ENCODE measurements at places on chromosomes 6 and 20. TPM values are rescaled to one million over a fixed set of nuclear protein-coding genes. Genes with fewer than 3 reads are reported as not detected.

GRCh38 chr6:128487055-128487454, 33.3 kb downstream of the PTPRK start:
- no peak for DNase-seq

GRCh38 chr20:60963146-60963545, 288.9 kb upstream of the CDH4 start:
- no peak for DNase-seq

DNA sequence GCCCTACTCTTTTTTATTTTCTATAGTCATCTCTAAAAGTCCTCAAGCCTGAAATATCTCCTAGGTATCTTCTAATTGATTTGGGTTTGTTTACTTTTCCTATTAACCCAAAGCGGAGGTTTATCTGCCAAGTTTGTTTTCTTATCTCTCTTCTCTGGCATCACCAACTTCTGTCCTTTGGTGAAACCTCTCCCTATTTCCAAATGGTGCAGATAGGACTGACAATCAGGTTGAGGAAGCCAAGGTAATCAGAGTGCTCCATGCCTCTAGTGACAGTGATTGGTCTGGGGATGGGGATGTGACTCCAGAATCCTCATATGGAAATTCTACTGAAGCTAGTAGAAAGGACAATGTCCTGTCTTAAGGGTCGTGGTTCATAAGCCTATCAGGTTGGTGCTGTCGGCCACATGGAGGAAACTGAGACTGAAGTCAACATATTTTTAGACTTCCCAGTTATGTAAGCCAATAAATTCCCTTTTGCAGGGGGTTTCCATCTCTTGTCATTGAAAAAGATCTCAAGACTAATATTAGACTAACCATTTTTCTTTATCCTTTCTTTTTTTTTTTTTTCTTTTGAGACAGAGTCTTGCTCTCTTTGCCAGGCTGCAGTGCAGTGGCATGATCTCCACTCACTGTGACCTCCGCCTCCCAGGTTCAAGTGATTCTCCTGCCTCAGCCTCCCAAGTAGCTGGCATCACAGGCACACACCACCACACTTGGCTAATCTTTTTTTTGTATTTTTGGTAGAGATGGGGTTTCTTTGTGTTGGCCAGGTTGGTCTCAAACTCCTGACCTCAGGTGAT, 28.0 kb downstream of the KIF6 start:
- no peak for DNase-seq

- peak; percentile 64 for DNase-seq
Measured at GRCh38 chr6:7108196-7108963, 619 bp downstream of the RREB1 start.

The SLC2A10 gene
- 23.4 TPM for total RNA-seq

DNA sequence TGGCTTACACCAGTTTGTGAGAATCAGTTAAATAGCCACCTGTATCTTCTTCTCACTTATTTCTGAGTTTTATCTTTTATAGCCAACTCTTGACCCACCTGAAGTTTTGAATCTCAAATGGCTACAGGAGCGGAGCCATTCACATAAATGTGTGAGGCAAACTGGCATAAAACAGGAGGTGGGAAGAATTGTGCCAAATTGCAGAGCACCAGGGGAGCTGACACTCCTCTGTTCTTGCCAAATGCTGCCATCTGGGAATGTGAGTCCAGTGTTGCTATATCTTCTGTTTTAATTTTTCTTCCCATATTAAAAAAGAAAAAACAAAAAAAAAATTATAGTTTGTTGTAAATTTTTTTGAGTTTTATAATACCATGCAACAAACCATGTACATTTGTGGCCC, 17.0 kb upstream of the RNF146 start:
- no peak for DNase-seq

The MTCH1 gene
- total RNA-seq = 257 TPM

- no peak for DNase-seq
Measured at GRCh38 chr20:48209102-48209501, 423.8 kb upstream of the SULF2 start.

GRCh38 chr20:57080796-57081195, 185.6 kb downstream of the BMP7 start:
- peak; percentile 97 for DNase-seq

DNA sequence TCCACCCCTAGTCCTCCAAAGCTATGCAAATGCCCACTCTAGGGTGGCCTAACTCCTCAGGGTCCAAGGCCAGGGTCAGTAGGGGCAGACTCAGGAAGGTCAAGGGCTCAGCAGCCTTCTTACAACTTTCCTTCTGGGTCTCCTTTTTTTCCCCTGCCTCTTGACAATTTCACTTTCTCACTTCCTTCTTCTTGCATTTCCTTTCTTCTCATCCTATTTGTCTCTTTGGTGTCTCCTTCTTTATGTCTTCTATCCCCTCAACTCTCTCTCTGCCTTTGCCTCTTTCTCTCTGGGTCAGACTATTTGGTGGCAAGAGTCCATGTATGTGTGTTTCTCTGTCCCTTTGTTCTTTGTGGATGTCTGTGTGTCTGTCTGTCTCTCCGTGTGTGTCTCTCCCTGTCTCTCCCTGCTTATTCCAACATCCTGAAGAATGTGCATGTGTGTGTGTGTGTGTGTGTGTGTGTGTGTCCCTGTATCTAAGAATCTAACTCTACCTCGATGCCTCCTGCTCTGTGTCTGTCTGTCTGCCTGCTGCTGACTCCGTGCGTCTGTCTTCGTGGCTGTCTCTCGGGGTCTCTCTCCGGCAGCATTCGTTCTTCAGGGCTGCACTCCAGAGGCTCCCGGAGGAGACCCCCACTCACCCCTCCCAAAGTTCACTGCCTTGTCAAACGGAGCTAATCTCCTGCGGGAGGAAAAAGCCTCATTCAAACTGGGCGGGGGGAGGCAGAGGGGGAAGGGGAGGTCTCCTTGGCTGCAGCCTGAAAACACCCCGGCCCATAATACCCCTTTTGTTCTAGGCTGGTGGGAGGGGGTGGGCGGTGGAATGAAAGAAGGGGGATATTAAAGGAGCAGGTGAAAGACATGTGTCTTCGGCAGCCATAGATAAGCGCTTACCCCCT, 51.7 kb upstream of the FOXP4 start:
- DNase-seq = no peak

- no peak for DNase-seq
Measured at GRCh38 chr6:165404697-165405096, 95.3 kb upstream of the C6orf118 start.

The LY6G6D gene
- total RNA-seq = not detected

- no peak for DNase-seq
Measured at GRCh38 chr6:127481111-127481510, 21.9 kb upstream of the KIAA0408 start.

GRCh38 chr6:121309768-121310469, 24.4 kb downstream of the TBC1D32 start:
- peak; percentile 3 for DNase-seq

The CEBPB gene
- total RNA-seq = 36.7 TPM

DNA sequence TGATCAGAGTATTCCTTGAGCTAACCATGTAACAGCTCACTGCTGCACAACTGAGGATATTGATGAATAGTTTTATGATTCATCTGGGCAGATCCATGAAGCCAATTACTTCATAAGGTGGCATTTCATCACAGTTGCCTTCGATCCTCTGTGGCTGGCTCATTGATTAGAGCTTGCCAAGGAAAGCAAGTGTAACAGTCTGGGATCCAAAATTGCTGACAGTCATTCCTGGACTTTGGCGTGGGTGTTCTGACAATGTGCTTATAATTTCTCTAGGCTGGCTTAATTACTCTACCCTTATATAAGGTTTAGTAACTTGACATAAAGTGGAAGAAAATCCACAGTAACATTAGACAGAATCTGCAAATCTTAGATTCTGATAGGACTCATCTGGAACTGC, 551.3 kb upstream of the CDH4 start:
- no peak for DNase-seq

The TENT5A gene
- total RNA-seq = 15.5 TPM

The FABP7 gene
- total RNA-seq = 1.4 TPM

The SNRPB gene
- total RNA-seq = 1,182 TPM

DNA sequence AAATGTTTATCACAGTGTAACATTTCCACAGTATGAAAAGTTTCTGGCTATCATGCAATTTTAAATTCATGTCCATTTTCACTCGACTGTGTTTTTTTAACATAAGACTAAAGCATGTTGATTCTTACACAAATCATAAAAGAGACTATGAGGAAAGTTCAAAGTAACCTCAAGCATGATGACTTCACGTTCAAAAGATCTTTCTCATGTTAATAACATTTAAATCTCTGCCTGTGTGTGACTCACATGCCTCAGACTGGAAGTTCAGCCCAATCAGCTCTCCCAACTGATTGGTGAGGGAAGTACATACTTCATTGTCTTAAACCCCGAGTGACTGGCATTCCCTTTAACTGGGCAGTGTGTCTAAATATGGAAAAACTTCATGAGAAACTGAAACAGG, 37.4 kb downstream of the ATXN1 start:
- DNase-seq = peak; percentile 93

DNA sequence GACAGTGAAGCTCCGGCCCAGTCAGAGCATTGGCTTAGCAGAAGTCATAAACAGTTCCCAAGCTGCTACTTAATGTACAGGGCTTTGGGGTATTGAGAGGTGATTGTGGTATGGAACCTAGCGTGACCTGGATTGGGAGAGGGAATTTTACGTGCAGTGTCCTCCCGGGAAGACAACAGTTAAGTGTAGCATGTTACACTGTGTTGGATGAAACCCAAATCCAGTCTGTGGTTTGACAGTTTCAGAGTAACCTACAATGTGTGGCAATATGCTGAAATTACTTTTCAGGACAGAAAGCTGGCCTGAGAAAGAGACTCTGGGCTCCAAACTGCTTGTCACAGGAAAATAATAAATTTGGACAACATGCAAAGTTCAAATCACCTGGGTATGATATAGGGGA, 28.1 kb upstream of the RALGAPA2 start:
- no peak for DNase-seq

The CLDN20 gene
- total RNA-seq = not detected

The NAA20 gene
- 156 TPM for total RNA-seq

DNA sequence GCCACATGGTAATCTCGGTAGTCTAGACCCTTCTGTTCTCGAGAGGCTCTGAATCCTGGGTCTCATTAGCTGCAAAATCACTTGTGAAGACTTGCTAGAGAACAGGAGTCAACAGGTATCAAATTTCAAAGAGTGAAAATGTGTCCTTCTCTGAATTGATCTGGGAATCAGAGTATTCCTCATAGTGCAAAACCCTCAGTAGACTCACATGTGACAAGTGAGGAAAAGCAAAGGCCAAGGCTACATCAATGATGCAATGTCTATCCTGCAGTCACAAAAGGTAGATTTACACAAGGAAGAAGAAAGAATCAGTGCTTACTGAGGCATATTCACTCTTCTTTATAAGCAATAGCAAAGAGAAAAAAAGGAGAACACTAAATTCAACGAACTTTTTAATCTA, 1220.0 kb upstream of the GJE1 start:
- DNase-seq = no peak

DNA sequence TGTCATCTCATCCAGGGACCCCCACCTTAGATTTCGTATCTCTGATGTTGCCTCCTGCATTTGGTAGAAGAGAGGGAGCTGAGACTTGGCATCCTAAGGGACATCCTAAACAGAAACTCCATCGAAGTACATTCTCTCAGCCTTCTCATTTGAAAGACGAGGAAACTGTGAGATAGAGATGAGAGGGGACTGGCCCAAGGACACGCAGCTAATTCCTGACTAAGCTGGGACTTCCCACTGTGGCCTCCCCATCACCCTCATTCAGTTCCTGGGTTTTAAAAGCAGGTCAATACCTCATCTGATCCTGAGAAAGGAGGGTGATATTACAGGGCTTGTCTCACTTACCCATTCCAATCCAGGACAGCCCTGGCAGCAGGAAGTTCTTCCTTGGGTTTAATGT, 855 bp upstream of the WFDC5 start:
- no peak for DNase-seq

The FAM217B gene
- 12.6 TPM for total RNA-seq

The PPARD gene
- 11.1 TPM for total RNA-seq

The HDGFL1 gene
- not detected for total RNA-seq

DNA sequence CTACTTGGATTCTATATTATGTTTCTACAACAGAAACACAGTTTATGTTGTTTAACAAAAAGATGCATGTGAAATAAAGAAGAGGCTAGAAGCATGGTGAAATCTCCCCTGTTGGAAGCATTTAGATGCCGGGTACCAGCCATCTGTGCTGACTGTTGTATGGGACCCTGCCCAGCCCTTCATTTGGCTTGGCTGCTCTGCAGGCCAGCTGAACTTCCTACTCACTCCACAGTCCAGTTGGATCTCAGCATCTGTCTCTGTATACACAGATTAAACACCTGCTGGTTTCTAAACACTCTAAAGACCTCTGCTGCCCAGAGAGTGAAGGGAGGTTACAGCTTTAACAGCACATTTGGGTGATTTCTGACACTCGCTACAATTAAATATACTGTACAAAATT, 228.3 kb downstream of the SLC35F1 start:
- no peak for DNase-seq

The RAD21L1 gene
- total RNA-seq = 0.98 TPM

DNA sequence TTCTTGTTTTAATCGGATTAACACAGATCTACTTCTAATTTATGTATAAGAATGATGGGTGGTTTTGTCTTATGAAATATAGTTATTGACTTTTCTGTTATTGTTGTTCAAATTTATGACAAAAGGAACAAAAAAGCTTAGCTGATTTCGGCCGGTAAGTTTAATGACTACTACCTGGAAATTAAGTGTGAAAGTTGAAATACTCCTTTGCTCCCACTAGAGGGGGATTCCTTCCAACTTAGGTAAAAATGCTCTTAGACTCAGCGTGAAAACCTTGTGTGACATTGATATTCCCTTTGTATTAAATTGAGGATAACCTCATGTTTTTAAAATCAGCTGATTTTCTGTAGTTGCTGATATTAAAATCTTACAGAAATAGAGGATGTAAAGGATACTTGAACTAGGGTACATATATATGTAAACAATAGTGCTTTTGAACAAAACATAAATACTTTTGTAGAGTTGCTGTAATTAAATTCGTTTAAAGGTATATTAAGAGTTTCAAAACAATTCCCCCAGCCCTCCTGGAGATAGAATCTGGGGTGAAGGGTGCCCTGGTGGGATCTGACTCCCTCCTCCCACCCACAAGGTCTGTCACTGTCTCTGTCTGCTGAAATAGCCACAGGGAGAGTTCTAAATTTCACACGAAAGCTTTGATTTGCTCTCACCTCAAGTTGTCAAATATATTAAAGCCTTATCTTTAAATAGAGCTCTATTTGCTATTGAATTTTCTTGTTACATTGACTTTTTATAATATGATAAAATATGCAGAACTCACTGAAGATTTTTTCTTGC, 257.5 kb downstream of the ARID1B start:
- peak; percentile 65 for DNase-seq

The CDH4 gene
- total RNA-seq = 0.29 TPM

The NFKBIL1 gene
- total RNA-seq = 25.0 TPM

The KCNQ5 gene
- total RNA-seq = not detected

The UBD gene
- not detected for total RNA-seq

GRCh38 chr6:134520181-134521115, 202.5 kb upstream of the SGK1 start:
- peak; percentile 60 for DNase-seq

GRCh38 chr20:8526610-8527009, 394.5 kb downstream of the PLCB1 start:
- DNase-seq = no peak

The DEFB110 gene
- not detected for total RNA-seq

- peak; percentile 20 for DNase-seq
Measured at GRCh38 chr6:5036269-5036668, 32.4 kb upstream of the RPP40 start.

GRCh38 chr6:168387911-168388310, 53.1 kb upstream of the SMOC2 start:
- DNase-seq = no peak

The GABRR1 gene
- total RNA-seq = not detected

The WFDC12 gene
- not detected for total RNA-seq
